ENCODE measurements at places on chromosomes 13 and 19.

DNA sequence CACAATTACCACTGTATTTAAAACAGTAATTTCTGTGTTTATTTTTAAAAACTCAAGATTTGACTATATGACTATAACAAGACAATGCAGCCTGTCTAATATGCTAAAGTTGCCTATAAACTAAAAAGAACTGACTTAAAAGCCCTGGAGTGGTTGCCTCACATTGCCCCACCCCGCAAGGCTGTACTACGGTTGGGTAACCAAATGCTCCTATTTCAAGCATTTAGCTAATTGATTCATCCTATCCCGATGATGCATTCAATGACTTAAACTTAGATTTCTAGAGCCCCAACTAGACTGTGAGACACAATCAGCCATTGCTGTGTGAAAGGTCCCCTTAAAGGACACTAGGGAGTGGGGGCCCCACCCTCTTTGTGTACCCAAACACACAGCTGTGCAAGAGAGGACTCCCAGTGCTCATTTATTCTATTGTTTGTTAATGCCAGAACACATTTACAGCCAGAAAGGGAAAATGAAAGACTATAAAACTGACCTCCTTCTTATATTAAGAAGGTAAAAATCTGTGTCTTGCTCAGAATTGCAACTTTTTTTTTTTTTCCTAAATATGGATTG, 66.9 kb downstream of the MIPEP start:
- no peak for DNase-seq

DNA sequence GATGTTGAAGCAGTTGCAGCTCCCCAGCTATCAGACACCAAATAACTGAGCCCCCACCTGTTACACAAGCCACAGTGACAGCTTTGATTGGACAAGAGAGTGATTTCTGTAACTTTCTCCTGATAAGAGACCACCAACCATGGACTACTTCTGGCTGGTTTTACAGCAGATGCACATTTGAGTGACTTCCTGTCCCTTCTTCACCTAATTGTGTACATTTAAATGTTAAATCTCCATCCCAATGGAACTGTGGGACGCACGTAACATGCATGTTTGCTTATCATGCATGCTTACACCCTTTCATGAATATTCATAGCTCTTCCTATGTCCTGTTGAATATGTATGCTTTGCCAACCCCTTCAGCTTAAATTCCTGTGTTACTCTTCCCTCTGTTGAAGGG, 6.0 kb upstream of the TNFSF11 start:
- no peak for DNase-seq

GRCh38 chr13:31168736-31169135, 7.0 kb upstream of the HSPH1 start:
- DNase-seq, result no peak

- DNase-seq, result no peak
These were observed 343.2 kb downstream of the KCNRG start for GRCh38 chr13:50358231-50359040.

- DNase-seq, result no peak
These were observed 6.3 kb upstream of the BEST2 start for GRCh38 chr19:12745166-12745897.

DNA sequence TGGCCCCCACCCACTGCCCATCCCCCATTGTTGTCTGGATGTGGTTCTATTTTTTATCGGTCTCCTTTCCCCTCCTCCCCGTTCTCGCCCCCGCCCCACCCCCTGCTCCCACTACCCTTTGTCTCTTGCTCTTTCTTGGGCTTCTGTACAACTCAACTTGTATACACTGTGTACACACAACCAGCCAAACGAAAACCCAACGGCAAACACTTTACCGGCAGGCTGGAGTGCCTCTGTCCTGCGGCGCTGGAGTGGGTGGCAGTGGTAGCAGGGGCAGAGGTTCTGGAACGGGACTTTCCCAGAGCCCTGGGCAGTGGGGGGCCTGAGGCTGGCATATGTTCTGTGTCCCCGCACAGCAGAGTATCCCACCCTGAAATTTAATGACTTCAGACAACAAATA, 13.7 kb downstream of the RRAS start:
- DNase-seq, result no peak

DNA sequence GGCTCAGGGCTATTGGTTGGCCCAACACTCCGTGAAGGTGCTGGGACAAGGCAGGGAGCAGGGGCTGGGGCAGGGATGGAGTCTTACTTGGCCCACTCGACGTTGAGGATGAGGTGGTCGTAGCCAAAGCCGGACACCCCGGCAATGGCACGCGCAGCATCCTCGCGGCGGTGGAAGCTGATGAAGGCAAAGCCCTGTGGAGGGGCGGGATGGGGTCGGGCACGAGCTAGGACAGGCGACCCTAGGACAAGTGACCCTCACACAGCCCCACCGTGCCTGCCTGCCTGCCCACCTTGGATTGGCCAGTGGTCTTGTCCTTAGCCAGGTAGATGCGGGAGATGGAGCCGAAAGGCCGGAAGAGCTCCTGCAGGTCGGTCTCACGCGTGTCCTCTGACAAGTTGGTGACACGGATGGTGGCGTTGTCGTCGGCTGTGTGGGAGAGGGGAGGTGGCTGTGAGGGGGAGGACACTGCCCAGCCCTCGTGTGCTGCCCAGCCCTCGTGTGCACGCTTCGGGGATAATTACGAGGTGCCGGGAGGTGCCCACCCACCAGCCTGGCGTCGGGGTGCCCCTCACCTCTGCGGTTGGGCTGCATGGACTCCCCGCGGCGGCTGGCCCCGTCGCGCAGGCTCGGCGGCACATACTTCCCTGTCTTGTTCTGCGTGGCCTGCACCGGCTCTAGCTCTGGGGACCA, 4.0 kb downstream of the P2RY11 start:
- DNase-seq, result no peak

Data from CD4-positive, alpha-beta T cell treated with Interleukin-15 for 4 hours (primary cell).